Activated naive CD4-positive, alpha-beta T cell treated with anti-CD3 and anti-CD28 coated beads for 36 hours (primary cell): ENCODE measurements at places on chromosomes 16 and 17. TPM values are rescaled to one million over a fixed set of nuclear protein-coding genes. Genes with fewer than 3 reads are reported as not detected.

DNA sequence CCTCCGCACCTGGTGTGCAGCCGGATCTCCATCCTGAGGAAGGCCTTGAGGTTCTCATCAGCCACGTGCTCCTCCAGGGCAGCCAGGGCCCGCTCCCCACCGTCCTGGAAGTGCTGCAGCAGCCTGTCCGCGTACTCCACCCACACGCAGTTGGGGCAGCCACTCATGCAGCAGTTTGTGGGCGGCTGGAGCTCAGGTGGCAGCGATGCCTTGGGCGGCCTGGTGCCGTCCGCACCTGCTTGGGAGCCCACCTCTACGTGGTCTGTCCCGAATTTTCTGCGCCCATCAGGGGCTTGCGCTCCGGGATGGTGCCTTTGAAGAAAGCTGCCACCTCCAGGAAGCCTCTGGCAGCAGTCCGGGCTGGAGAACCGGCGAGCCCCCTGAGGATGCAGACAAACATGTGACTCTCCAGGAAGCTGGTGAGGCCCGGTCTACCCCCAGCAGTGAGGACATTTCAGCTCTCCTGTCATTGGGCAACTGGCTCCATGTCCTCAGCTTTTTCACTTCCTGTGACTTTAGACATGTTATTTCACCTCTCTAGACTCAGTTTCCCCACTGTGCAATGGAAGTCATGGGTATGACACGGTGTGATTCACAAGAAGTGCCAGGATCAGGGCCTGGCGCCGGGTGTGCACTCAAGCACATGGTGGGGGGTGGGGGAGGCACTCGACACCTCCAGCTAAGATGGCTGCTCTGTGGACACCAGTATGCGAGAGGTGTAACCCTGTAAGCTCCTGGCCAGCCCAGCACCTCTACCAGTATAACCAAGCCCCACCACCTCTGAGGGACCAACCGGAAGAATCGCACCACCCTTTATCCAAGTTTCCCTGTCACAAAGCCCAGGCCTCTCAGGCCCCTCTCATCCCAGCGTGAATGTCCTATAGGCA lies 957 bp downstream of the OXLD1 start:
- peak overlapping the region; percentile 96 for H3K27ac ChIP-seq
- peak; percentile 69 for DNase-seq
- H3K4me1 ChIP-seq, result peaks cover 52% of the 10 kb centered on the region
- no peaks in the 10 kb centered on the region for H3K27me3 ChIP-seq

- H3K4me3 ChIP-seq, result no peak overlapping the region
- DNase-seq, result no peak
- H3K27ac ChIP-seq, result peak overlapping the region; percentile 78
- peaks cover 47% of the 10 kb centered on the region for H3K4me1 ChIP-seq
These were observed 37.8 kb downstream of the LITAFD start for GRCh38 chr16:8919934-8920462.

Gene JPH3
- 0.07 TPM for total RNA-seq

- peaks cover 61% of the 10 kb centered on the region for H3K36me3 ChIP-seq
- H3K27ac ChIP-seq, result no peak overlapping the region
- H3K27me3 ChIP-seq, result no peaks in the 10 kb centered on the region
- peaks cover 17% of the 10 kb centered on the region for H3K4me1 ChIP-seq
- no peak for DNase-seq
These were observed 23.4 kb downstream of the PGS1 start for GRCh38 chr17:78401891-78402290.

DNA sequence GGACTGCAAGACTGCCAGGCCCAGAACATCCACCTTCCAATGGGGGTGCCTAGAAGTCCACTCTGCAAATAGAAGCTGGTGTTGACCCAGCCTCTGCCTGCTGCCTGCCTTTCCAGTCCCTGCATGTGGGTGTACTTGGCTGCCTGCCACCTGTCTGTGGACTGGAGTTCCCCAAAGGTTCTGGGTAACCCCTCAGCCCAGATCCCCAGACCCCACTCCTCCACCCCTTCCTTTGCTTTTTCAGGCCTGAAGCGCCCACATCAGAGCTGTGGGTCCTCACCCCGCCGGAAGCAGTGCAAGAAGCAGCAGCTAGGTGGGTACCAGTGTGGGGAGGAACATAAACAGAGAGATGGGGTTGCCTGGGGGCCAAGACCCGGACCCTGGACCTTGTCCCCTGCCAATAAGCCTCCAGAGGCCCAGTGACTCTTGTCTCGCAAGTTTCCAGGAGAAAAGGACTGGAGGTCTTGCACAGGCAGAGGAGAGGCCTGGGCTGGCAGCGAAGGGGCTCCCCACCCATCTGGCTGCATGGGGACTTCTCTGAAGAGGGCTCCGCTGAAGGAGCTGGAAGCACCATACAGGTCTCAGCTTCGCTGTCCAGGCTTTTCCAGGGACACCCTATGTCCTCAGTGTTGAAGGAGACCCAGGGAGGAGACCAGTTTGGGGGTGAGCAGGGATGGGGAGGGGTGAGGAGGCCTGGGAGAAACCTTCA lies 34.3 kb downstream of the NLRC5 start:
- H3K27me3 ChIP-seq, result no peaks in the 10 kb centered on the region
- H3K4me3 ChIP-seq, result no peak overlapping the region
- peak overlapping the region; percentile 74 for H3K27ac ChIP-seq
- H3K36me3 ChIP-seq, result peaks cover 71% of the 10 kb centered on the region
- DNase-seq, result peak; percentile 79
- H3K4me1 ChIP-seq, result peaks cover 81% of the 10 kb centered on the region

Gene RBFOX1
- not detected for total RNA-seq

GRCh38 chr16:66612422-66612821 lies 7.9 kb downstream of the CMTM3 start:
- H3K36me3 ChIP-seq, result peaks cover 16% of the 10 kb centered on the region
- H3K27ac ChIP-seq, result no peak overlapping the region
- H3K4me1 ChIP-seq, result peaks cover 11% of the 10 kb centered on the region
- no peaks in the 10 kb centered on the region for H3K27me3 ChIP-seq

GRCh38 chr17:10314329-10314728 lies 58.5 kb downstream of the MYH13 start:
- no peak overlapping the region for H3K27ac ChIP-seq
- H3K36me3 ChIP-seq, result no peaks in the 10 kb centered on the region
- H3K27me3 ChIP-seq, result peaks cover 7% of the 10 kb centered on the region
- H3K4me3 ChIP-seq, result no peak overlapping the region

Gene ZNF263
- 12.2 TPM for total RNA-seq

DNA sequence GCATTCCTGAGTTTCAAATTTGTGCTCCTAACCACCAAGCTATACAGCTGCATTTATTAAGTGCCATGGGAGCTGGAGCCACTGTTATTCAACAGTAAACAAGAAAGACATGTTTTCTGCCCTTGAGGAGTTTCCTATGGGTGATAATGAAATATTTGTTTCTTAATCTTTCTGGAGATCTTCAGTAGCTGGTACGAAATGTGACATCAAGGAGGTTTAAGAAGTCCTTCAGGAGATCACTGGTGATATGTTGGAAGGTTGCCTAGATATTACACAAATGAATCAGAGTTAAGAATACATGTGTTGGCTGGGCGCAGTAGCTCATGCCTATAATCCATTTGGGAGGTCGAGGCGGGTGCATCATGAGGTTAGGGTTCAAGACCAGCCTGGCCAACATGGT lies 14.9 kb downstream of the RHOT1 start:
- no peaks in the 10 kb centered on the region for H3K27me3 ChIP-seq
- H3K36me3 ChIP-seq, result peaks cover 19% of the 10 kb centered on the region
- no peak for DNase-seq

DNA sequence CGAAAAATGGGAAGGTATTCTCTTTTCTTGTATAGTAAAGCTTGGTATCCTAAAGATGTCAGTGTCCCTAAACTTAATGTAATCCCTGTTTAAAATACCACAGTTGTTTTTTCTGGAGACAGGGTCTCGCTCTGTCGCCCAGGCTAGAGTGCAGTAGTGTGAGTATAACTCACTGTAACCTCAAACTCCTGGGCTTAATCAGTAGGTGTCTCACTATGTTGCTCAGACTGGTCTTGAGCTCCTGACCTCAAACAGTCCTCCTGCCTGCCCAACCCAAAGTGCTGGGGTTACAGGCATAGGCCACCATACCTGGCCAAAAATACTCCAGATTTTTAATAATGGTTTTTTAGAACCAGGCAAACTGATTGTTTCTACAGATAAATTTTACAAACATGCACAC lies 8.2 kb downstream of the DCAF7 start:
- H3K27me3 ChIP-seq, result no peaks in the 10 kb centered on the region
- H3K27ac ChIP-seq, result no peak overlapping the region
- no peak overlapping the region for H3K4me3 ChIP-seq
- DNase-seq, result no peak
- H3K4me1 ChIP-seq, result peaks cover 65% of the 10 kb centered on the region
- H3K36me3 ChIP-seq, result peaks cover 10% of the 10 kb centered on the region

DNA sequence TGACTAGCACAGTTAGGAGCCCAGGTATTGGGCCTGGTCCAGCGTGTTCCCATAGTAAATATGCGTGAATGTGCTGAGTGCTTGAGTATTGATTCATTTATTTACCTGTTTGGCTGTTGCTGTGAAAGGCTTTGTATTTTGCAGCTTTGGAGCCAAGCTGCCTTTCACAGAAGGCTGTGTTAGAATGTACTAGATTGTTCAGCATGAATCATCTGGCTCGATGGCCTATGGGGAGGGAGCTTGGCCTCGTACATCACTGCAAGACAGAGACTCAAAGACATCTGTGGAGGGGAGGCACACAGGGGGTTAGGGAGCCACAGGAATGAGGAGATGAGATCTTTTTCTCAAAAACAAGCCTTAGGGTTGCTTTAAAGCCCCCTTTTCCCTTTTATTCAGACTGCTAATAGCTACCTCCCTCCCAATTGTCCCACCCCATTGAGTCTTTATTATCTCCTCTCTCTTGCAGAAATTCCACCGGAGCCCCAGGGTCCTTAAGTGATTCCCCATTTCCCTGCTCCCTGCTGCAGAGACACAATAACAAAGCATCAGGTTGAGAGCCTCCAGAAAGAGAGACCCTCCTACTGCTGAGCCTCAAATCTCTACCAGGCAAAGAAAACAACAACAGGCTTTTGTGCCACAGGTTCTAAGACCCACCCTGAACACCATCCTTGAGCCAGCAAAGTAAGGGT lies 307.2 kb downstream of the ABCC12 start:
- H3K4me3 ChIP-seq, result no peak overlapping the region
- H3K4me1 ChIP-seq, result no peaks in the 10 kb centered on the region
- no peak for DNase-seq
- H3K27me3 ChIP-seq, result no peaks in the 10 kb centered on the region
- no peak overlapping the region for H3K27ac ChIP-seq

DNA sequence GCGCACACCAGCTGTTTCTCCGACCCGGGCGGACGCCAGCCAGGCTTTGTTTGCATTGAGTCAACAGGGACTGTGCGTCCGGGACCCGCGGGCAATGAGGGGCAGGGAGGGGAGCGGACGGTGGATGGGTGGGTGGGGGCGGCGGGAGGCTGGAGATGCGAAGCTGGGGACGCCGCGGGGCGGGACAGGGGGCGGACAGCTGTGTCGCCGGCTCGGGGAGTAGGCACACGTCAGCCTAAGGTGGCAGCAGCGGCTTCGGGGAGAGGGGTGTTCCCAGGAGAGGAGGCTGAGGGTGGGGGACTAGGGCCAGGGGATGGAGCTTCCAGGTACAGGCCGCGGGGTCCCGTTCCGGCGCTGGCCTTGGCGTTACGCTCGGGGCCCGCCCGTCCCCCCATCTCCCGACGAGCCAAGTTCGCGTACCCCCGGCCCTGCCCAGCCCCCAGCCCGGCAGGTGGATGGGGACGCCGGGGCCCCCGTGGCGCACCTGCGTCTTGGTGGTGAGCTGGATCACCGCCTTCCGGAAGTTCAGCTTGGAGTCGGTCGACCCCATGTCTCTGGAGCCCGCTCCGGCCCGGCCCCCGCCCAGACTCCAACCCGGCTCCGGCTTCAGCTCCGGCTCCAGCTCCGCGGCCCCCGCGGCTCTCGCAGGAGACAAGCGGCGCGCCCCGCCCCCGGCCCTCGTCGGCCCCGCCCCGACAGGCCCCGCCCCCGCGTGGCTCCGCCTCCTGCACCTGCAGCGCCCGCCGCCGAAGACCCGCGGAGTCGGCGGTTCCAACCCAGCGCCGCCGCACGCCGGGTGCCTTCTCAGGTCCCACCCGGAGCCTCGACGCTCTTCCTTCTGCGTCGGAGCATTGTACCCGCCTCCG lies at the start of gene HID1:
TSS of gene HID1 (minus strand) at position 653 of the 866 bp plus-strand sequence. CDS start at position 550, 103 bp downstream.
- H3K27me3 ChIP-seq, result peaks cover 6% of the 10 kb centered on the region
- no peak within 1 kb of the TSS for H3K27ac ChIP-seq
- H3K4me3 ChIP-seq, result peak within 1 kb of the TSS; percentile 72

- no peaks in the 10 kb centered on the region for H3K36me3 ChIP-seq
- no peak for DNase-seq
- no peaks in the 10 kb centered on the region for H3K4me1 ChIP-seq
- H3K4me3 ChIP-seq, result no peak overlapping the region
- no peak overlapping the region for H3K27ac ChIP-seq
These were observed 128.8 kb upstream of the ASIC2 start for GRCh38 chr17:33421933-33422332.

GRCh38 chr17:41178341-41178740 lies 320 bp upstream of the KRTAP4-2 start:
- no peaks in the 10 kb centered on the region for H3K27me3 ChIP-seq
- no peak overlapping the region for H3K4me3 ChIP-seq
- H3K36me3 ChIP-seq, result no peaks in the 10 kb centered on the region
- no peaks in the 10 kb centered on the region for H3K4me1 ChIP-seq

DNA sequence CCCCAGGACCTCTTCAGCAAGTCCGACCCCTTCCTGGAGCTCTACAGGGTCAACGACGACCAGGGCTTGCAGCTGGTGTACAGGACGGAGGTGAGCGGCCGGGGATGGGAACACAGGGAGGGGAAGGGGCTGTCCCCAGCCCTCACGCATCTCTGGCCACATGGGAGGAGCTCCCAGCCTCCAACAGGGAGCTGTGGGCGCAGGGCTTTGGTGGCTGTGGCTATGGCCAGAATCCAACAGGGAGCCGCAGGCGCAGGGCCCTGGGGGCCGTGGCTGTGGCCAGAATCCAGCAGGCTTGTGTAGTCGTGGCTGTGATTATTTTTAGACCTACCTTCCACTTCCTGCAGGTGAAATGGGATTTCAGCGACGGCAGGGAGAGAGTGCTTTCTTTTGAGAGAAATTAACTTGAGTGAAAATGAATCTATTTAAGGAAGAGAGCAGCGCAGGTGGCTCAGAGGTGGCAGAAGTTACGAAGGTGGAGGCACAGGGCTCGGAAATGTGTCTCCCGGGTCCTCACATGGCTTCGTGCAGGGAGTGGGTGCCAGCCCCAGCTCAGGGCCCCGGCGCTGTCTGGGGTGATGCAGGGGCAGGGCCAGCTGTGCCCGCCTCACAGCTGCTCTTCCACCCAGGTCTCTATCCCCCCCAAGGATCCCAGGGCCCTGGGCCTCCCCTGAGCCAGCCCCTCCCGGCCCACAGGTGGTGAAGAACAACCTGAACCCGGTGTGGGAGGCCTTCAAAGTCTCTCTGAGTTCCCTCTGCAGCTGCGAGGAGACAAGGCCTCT lies 9.4 kb downstream of the CPNE7 start:
- H3K27ac ChIP-seq, result no peak overlapping the region
- DNase-seq, result no peak

Gene KRTAP16-1
- total RNA-seq, result 0.15 TPM
